Natural killer cell (primary cell): ENCODE measurements at places on chromosomes 12 and 14.
A peak's percentile ranks its signal among the peaks of the same experiment; 100 is the strongest.

DNA sequence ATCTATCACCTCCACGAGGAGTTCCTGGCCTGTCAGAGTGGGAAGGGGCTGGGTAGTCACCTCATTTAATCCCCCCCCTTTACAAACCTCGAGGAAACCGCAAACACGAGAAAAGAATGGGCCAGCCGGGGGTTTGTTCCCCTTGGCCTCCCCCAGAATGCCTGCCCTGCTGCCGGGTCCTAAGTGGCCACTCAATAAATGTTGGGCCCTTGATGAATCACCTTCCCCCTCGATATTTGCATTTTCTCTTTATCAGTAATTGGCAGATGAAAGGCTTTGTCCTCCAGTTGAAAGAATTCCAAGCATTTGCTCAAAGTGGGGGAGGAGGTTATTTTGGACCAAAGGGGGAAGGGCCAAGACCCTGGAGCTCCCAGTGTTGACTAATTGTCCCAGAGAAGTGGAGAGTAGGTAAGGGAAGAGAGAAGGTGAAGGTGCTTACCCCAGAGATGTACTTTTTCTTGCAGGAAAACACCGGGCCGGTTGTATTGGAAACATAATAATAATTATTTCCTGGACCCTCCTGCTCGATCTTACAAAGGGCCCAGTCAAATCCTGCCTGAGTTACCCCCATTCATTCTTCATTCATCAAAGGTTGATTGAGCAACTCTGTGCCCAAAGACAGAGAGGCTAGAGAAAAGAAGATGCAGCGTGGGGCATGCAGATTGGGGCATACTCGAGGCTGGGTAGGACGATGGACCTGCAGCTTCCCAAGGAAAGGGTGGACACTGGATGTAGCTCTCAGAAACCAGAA is 1.9 kb upstream of the KDM2B start:
- no peak overlapping the region for H3K4me3 ChIP-seq
- H3K4me1 ChIP-seq = peaks cover 38% of the 10 kb centered on the region
- no peak for DNase-seq
- peak overlapping the region; percentile 92 for H3K27ac ChIP-seq
- H3K27me3 ChIP-seq = no peaks in the 10 kb centered on the region
- no peaks in the 10 kb centered on the region for H3K36me3 ChIP-seq

- H3K4me3 ChIP-seq = no peak overlapping the region
- no peaks in the 10 kb centered on the region for H3K36me3 ChIP-seq
Observed at GRCh38 chr12:62625228-62625627, 158.6 kb downstream of the MON2 start.

- DNase-seq = no peak
- H3K27ac ChIP-seq = no peak overlapping the region
- H3K4me1 ChIP-seq = no peaks in the 10 kb centered on the region
- H3K36me3 ChIP-seq = no peaks in the 10 kb centered on the region
- H3K4me3 ChIP-seq = no peak overlapping the region
Observed at GRCh38 chr12:20450591-20451180, 82.3 kb downstream of the PDE3A start.

DNA sequence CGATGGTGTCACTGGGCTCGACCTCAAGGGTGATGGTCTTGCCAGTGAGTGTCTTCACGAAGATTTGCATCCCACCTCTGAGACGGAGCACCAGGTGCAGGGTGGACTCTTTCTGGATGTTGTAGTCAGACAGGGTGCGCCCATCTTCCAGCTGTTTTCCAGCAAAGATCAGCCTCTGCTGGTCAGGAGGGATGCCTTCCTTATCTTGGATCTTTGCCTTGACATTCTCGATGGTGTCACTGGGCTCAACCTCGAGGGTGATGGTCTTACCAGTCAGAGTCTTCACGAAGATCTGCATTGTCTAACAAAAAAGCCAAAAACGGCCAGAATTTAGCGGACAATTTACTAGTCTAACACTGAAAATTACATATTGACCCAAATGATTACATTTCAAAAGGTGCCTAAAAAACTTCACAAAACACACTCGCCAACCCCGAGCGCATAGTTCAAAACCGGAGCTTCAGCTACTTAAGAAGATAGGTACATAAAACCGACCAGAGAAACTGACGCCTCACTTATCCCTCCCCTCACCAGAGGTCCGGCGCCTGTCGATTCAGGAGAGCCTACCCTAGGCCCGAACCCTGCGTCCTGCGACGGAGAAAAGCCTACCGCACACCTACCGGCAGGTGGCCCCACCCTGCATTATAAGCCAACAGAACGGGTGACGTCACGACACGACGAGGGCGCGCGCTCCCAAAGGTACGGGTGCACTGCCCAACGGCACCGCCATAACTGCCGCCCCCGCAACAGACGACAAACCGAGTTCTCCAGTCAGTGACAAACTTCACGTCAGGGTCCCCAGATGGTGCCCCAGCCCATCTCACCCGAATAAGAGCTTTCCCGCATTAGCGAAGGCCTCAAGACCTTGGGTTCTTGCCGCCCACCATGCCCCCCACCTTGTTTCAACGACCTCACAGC is 717 bp downstream of the UBC start:
- peaks cover 23% of the 10 kb centered on the region for H3K36me3 ChIP-seq
- peaks cover 49% of the 10 kb centered on the region for H3K4me1 ChIP-seq
- H3K27me3 ChIP-seq = no peaks in the 10 kb centered on the region
- peak overlapping the region; percentile 95 for H3K4me3 ChIP-seq

GRCh38 chr12:76591476-76591875 is 31.9 kb upstream of the OSBPL8 start:
- H3K27me3 ChIP-seq = no peaks in the 10 kb centered on the region
- no peak overlapping the region for H3K4me3 ChIP-seq
- no peaks in the 10 kb centered on the region for H3K36me3 ChIP-seq

GRCh38 chr12:51914034-51914923 is 7.0 kb downstream of the ACVRL1 start:
- H3K4me1 ChIP-seq = peaks cover 9% of the 10 kb centered on the region
- no peaks in the 10 kb centered on the region for H3K36me3 ChIP-seq
- no peaks in the 10 kb centered on the region for H3K27me3 ChIP-seq
- no peak overlapping the region for H3K27ac ChIP-seq
- no peak overlapping the region for H3K4me3 ChIP-seq

DNA sequence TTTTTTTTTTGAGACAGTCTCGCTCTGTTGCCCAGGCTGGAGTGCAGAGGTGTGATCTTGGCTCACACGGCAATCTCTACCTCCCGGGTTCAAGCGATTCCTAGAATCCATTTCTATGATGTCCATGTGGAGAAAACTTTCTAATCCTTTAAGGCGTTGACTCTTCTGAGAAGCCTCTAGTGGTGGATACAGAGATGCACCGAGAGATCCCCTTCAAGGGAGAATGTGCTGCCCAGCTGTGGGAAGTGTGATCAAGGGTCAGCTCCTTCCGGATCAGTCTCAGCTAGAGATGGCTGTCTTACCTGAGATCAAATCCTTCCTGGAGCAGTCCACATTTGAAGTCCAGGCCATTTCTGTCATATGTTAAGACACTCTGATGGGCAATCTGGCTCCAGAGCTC is 92.7 kb upstream of the HECTD1 start:
- H3K36me3 ChIP-seq = peaks cover 18% of the 10 kb centered on the region
- H3K27me3 ChIP-seq = no peaks in the 10 kb centered on the region
- no peak for DNase-seq
- no peak overlapping the region for H3K27ac ChIP-seq
- no peak overlapping the region for H3K4me3 ChIP-seq

GRCh38 chr14:20482382-20482781 is 13.2 kb downstream of the PNP start:
- H3K4me3 ChIP-seq = no peak overlapping the region
- peaks cover 19% of the 10 kb centered on the region for H3K4me1 ChIP-seq
- H3K27me3 ChIP-seq = no peaks in the 10 kb centered on the region
- DNase-seq = no peak
- peaks cover 9% of the 10 kb centered on the region for H3K36me3 ChIP-seq

GRCh38 chr12:98465950-98466602 is 49.3 kb upstream of the TMPO start:
- H3K27ac ChIP-seq = no peak overlapping the region
- no peaks in the 10 kb centered on the region for H3K4me1 ChIP-seq
- peaks cover 2% of the 10 kb centered on the region for H3K27me3 ChIP-seq
- H3K36me3 ChIP-seq = no peaks in the 10 kb centered on the region
- no peak overlapping the region for H3K4me3 ChIP-seq
- no peak for DNase-seq

DNA sequence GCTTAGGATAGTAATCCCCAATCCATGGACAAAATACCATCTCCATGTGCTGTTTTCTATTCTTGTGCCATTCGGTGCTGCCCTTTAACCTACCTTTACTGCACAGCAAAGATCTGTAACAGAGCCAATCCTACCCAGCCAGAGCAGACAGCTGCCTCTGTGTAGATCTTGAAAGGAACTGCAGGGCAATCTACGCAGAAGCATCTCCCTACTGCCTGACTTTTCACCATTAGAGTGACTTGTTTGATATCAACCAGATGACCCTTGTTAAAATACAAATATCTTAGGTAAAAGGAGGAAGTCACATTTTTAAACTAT is 33.9 kb upstream of the PPM1A start:
- H3K36me3 ChIP-seq = no peaks in the 10 kb centered on the region
- H3K4me3 ChIP-seq = no peak overlapping the region
- H3K27ac ChIP-seq = no peak overlapping the region
- no peak for DNase-seq

DNA sequence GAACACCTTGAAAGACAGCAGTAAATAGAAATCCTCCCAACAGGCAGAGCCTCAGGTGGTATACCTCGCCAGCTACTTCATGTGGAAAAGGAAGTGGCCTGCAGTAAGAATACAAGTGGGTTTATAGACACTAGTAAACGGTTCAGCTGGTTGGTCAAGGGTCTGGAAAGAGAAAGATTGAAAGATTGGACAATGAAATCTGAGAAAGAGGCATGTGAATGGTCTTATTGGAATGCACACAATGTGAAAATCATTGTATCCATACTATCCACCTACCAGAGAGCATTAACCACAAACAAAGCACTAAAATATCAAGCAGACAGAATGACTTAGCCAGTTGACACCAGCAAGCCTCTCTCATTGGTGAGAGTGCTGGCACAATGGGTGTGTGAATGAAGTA is 98.2 kb downstream of the SSPN start:
- no peak for DNase-seq
- H3K4me3 ChIP-seq = no peak overlapping the region
- no peaks in the 10 kb centered on the region for H3K27me3 ChIP-seq
- no peaks in the 10 kb centered on the region for H3K36me3 ChIP-seq

- no peak overlapping the region for H3K27ac ChIP-seq
- peaks cover 21% of the 10 kb centered on the region for H3K27me3 ChIP-seq
- DNase-seq = no peak
- peak overlapping the region; percentile 90 for H3K4me3 ChIP-seq
- H3K4me1 ChIP-seq = peaks cover 65% of the 10 kb centered on the region
- peaks cover 31% of the 10 kb centered on the region for H3K36me3 ChIP-seq
Observed at GRCh38 chr12:57230381-57231155, 1.1 kb downstream of the SHMT2 start.

- no peak overlapping the region for H3K27ac ChIP-seq
- no peak for DNase-seq
- no peaks in the 10 kb centered on the region for H3K4me1 ChIP-seq
Observed at GRCh38 chr12:95624589-95624988, 73.3 kb upstream of the USP44 start.

GRCh38 chr14:50725761-50726160 is 57.7 kb upstream of the SAV1 start:
- peaks cover 87% of the 10 kb centered on the region for H3K36me3 ChIP-seq
- H3K4me3 ChIP-seq = no peak overlapping the region
- H3K4me1 ChIP-seq = no peaks in the 10 kb centered on the region
- H3K27me3 ChIP-seq = no peaks in the 10 kb centered on the region

- no peak overlapping the region for H3K4me3 ChIP-seq
- H3K27me3 ChIP-seq = no peaks in the 10 kb centered on the region
- H3K36me3 ChIP-seq = no peaks in the 10 kb centered on the region
- DNase-seq = no peak
Observed at GRCh38 chr12:18982226-18982949, 147.1 kb upstream of the PLEKHA5 start.

DNA sequence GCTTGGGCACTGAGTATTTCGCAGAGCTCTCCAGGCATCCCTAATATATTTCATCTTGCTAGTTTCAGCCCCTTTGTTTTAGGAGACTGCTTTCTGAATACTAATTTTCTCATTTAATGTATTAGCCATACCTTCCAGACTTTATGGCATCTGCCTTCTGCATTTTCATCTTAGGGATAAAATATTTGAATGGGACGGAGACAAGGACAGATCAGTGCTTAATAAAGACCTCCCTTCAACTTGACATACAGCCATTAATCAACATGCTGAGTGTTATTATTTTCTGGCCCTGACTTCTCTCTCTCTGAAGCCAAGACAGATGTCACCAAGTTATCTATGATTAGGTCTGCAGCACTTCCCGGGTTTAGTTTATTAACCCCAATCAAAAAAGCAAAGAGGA is 42.4 kb downstream of the CACNA2D4 start:
- no peaks in the 10 kb centered on the region for H3K4me1 ChIP-seq
- no peaks in the 10 kb centered on the region for H3K36me3 ChIP-seq
- no peak for DNase-seq
- no peak overlapping the region for H3K27ac ChIP-seq

DNA sequence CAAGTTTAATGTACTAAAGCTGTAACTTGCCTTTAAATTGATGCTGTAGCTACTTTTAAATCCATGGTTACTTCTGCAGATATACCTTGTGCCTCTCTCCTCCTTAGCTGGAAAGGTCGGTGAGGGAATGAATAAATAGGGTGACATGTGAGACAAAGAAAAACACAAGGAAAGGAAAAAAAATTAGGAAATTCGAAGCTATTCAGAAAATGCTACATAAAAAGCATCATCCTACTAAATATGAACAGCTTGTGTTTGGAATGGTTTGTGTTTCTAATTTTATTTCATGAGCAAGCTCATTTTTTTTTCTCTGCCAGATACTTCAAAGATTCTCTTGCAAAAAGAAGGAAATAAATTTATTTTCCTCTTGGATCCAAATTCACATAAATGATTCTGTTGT is 186.3 kb upstream of the NUDT4 start:
- no peaks in the 10 kb centered on the region for H3K27me3 ChIP-seq
- DNase-seq = no peak
- H3K4me1 ChIP-seq = no peaks in the 10 kb centered on the region
- H3K27ac ChIP-seq = no peak overlapping the region
- no peak overlapping the region for H3K4me3 ChIP-seq
- H3K36me3 ChIP-seq = no peaks in the 10 kb centered on the region

- H3K27me3 ChIP-seq = no peaks in the 10 kb centered on the region
- peaks cover 3% of the 10 kb centered on the region for H3K4me1 ChIP-seq
- H3K27ac ChIP-seq = no peak overlapping the region
- H3K4me3 ChIP-seq = no peak overlapping the region
Observed at GRCh38 chr12:93125126-93125525, 196.0 kb upstream of the EEA1 start.

- H3K27ac ChIP-seq = no peak overlapping the region
- no peaks in the 10 kb centered on the region for H3K4me1 ChIP-seq
- no peak for DNase-seq
- H3K36me3 ChIP-seq = no peaks in the 10 kb centered on the region
Observed at GRCh38 chr14:87108726-87109125, 884.3 kb downstream of the GALC start.

DNA sequence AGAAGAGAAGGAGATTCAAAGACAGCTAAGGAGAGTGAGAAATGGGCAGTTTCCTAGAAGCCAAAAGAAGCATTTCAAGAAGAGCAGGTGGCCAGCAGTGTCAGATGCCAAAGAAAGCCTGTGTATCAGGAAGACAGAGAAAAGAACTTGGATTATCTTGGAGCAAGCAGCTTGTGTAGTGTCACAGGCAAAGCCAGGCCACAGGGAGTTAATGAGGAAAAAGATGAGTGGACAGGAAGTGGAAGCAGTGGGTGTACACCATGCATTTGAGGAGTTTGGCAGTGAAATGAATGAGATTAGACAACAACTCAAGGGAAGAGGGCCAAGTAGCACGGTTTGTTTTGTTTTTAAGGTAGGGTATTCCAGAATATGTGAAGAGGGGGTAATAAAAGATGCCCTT is 5.6 kb upstream of the MYH7 start:
- H3K36me3 ChIP-seq = no peaks in the 10 kb centered on the region
- no peak overlapping the region for H3K27ac ChIP-seq
- no peak for DNase-seq
- H3K27me3 ChIP-seq = no peaks in the 10 kb centered on the region
- no peak overlapping the region for H3K4me3 ChIP-seq
- no peaks in the 10 kb centered on the region for H3K4me1 ChIP-seq
